ENCODE measurements at places on chromosomes 2 and 18.
A peak's percentile ranks its signal among the peaks of the same experiment; 100 is the strongest.

- DNase-seq, result peak; percentile 59
Observed at GRCh38 chr2:105545730-105546627, 147.1 kb upstream of the FHL2 start.

DNA sequence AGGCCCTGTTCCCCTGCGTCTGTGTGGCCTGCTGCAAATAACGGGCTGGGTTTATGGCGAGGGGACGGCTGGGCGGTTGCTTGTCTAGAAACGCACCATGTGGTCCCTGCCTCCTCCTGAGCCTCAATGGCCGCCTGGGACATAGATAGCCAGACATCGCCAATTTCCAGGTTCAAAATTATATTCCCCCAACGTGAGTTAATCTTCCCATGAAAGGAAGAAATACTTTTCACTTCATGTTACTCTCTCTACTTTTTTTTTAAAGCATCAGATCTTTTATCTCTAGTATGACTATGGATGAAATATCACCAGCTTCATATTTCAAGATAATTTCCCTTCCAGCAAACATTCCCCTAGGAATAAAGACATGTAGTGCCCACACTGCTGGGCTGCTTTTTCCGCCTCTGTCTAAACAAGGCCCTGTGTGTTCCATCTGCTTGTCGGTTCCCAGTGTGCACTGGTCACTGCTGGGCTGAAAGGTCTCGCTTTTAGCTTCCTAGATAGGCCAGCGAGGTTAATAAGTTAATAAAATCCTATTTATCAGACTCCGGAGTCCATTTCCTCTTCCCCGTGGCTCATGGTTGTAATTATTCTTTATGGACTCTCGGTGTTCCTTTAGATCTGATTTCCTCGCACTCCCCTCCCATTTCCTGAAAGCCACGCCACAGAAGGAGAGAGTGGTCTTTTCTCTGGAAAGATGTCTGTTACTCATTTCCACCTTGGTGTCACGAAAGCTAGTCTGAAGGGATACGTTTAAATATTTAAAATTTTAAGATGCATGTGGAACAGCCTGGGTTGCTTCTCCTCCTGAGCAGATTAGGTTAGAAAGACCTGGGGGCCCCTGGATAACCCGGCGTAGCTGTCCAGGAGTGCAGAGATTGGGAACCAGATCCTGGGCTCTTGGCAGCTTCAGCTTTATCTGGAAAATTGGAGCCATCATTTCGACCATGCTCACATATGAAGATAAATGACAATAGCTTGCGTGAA is 196.6 kb upstream of the COPS8 start:
- no peak for DNase-seq

- no peak for DNase-seq
Observed at GRCh38 chr2:142581491-142581890, 296.0 kb upstream of the KYNU start.

DNA sequence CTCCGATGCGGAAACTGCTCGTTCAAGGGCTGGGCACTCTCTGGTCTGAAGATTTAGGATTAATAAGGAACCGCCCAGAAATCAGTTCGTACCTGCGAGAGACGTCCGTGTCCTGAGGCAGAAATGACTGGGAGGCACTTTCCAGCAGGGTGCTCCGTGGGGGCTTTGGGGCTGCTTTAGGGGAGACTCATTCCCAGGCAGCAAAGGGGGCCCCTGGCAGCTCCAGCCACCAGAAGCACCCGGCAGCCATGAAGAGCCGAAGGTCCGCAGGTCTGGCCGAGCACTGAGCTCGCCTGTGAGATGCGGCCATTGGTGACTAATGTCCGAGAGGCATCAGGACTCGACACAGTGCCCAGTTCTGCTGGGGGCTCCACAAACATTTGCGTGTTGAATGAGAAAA is 20.9 kb downstream of the KCNG2 start:
- no peak for DNase-seq

DNA sequence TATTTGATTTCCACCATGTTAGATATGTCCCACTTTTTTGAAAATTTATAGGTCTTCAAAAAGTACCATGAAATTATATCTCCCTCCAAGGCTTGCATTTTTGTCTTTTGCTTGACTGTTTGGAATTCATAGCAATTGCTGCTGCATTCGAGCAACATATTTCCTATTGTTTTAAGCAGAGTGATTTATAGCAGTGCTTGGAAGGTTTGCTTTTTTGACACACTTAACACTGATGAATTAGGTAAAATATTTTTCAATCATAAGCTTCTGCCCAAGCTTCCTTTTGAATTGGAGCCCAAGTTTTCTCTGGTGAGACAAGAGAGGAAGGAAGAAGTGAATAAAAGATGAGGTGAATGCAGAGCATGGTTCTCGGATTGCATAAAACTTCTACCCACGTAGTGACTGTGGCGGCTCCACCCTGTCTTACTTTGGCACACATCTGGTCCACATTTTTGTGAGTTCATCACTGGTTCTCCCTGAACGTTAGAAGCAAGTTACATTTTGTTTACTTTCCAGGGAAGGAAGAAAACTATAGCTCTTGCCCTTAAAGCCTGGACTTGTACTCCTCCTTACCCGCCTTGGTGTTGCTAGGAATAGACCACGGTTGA is 667.0 kb downstream of the TSN start:
- DNase-seq, result no peak

- no peak for DNase-seq
Observed at GRCh38 chr2:112893752-112894151, 17.2 kb upstream of the IL37 start.

- no peak for DNase-seq
Observed at GRCh38 chr2:224319750-224320149, 82.2 kb downstream of the FAM124B start.

DNA sequence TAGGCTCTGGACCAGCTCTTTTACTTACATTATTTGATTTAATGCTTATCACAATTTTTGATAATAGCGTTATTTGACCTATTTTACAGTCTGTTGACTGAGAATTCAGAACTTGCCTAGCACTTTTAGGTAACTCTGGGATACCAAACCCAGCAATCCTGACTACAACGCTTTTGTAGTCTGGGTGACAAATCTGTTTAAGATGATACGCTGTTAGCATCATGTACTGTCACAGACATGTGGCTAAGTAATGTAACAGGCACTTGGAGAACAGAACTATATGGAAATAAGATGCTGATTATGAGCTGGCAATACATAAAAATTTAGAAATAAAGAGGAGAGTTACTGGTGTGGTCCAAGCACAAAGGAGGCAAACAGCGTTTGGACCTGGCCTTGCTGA is 130.6 kb downstream of the RBMS1 start:
- no peak for DNase-seq

DNA sequence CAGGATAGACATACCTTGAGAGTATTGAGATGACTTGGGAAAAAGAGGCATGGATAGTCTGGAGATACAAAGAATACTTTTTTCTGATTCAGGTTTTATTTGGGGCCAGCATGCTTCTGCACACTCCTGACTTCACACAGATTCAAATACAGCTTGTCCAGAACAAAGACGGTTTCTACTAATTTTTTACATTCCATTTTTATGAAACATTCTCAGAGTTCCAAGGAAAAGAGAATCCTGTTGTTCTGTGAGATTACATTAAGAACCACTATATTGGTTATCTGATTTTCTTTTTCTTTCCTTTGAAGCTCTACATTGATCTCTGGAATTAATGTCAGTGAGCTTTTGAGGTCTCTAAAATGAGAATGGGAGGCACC is 41.0 kb downstream of the PTPRM start:
- no peak for DNase-seq

DNA sequence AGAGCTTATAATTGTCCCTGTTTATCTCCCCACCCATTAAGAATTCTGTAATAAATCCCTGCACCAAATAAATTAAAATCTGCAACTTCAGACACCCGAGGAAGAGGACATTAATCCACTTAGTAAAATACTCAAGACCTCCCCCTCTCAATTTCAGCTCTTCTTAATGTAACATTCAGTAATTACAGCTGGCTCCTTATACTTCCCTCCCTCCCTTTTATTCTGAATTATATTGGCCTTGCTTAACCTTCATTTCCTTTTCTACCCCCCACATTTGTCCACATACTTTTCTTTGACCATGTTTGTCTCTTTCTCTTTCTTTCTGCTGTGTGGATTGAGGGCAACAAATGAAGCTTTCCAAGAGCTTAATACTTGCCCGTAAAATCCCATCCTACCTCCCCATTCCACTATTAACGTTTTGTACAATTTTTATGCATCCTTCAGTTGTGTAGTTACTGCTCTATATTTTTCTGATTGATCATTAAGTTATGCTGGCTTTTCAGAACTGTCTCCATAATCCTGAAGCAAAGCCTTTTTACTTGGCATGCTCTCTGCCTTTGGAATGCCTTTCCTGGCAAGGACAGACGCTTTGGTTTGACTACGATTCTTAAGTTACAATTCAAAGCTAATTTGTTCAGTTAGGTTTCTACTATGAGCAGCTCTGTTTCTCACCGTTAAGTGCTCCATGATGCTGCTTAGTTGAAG is 580.1 kb downstream of the ZEB2 start:
- peak; percentile 12 for DNase-seq

DNA sequence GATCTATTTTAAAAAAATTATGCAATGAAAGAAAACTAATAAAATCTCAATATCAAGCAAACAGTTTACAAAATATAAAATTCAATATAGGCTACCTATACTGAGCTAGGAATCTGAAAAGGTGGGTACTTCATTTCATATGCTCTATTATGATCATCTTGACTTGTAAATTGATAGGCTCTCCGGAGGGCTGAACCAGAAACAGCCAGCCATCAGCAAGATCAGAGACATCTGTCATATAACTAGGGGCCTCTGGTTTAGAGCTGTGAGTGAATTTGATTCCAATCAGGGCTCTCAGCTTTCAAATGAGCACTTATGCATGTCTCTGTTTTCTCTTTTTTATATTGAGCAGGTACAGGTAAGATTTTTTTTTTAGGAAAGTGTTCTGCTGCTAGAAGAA is 114.2 kb downstream of the SPHKAP start:
- peak; percentile 82 for DNase-seq

DNA sequence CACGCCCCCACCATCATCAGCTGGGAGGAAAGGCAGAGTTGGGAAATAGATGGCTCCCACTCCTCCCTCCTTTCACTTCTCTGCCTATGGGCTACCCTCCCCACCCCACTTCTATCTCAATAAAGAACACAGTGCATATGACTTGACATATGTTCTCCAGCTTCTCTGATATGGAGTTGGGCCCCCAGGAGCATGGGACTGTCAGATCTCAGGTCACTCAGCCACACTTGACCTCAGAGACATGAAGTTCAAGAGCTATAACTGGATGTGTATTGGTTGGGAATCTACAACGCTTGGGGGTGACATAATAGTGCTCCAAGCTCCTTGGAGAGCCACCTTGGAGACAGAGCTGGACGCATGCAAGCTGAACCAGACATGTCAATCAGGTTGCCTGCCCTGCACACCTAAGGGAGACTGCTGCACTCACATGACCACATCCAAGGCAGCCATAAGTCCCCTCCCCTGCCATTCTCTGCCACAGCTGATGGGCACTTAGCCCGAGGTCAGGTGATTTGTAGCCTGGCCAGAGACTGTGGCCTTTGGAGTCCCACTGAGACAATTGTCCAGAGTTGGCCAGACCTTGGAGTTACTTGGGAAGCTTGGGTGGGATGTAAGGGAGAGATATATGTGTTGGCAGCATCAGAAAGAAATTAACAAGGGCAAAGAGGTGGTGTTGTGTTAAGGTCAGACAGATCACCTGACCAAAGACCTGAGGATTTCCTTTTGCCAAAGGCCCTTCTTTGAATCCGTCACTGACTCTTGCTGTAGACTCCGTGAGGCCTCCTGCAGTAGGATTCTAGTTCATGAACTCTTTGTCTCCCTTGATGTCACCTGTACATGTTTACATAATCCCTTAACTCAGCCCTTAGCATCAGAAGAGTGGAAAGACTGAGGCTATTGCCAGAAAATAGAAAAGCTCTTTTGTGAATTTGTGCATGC is 3.7 kb downstream of the INHA start:
- DNase-seq, result no peak

- DNase-seq, result no peak
Observed at GRCh38 chr2:53751728-53752127, 15.9 kb upstream of the CHAC2 start.

- peak; percentile 58 for DNase-seq
Observed at GRCh38 chr2:109318150-109318948, 189.3 kb downstream of the SH3RF3 start.

- DNase-seq, result no peak
Observed at GRCh38 chr2:15736396-15737180, 144.9 kb downstream of the DDX1 start.

- no peak for DNase-seq
Observed at GRCh38 chr18:36331521-36331971, 34.0 kb downstream of the FHOD3 start.

DNA sequence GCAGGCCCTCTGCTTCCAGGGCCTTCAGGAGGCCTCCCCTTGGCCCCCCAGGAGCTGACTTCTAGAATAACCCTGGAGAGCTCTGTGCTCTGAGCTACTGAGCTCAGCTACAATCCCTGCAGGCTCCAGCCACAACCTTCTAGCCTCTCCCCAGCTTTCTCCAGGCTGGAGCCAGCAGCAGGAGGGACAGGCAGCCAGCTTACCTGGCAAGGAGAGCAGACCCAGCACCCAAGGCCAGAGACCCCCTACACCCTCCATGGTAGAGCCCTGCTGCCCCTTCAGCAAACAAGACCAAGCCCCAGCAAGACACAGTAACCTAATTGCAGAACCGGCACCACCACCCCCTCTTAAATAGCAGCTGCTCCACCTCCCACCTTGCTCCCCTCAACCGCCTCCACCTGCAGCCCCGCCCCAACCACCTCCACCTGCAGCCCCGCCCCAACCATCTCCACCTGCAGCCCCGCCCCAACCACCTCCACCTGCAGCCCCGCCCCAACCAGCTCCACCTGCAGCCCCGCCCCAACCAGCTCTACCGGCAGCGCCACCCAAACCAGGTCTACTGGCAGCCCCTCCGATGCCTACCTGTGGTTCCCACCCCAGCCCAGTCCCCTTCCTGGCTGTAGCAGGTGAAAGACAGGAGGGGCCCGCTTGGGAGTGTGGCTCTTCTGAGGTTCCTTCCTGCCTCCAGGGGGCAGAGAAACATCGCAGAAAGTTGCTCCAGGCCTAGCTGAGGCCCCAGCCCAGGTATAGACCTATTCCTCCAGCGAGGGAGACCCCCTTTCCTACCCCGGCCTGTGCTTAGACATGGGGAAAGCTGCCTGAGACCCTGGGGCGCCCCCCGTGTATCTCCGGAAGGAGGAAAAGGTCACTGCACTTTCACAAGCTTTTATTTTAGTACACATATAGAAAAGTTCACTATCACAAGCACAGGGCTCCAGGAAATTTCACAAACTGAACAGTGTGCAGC is at the start of gene ASTL:
Gene ASTL (minus strand): TSS at position 324 of the 967 bp plus-strand sequence. CDS start 66 bp downstream, at position 258.
- peak; percentile 12 for DNase-seq

- no peak for DNase-seq
Observed at GRCh38 chr2:80926168-80926567, 621.6 kb upstream of the LRRTM1 start.

- DNase-seq, result peak; percentile 31
Observed at GRCh38 chr2:181438261-181438660, 18.9 kb upstream of the ITGA4 start.

DNA sequence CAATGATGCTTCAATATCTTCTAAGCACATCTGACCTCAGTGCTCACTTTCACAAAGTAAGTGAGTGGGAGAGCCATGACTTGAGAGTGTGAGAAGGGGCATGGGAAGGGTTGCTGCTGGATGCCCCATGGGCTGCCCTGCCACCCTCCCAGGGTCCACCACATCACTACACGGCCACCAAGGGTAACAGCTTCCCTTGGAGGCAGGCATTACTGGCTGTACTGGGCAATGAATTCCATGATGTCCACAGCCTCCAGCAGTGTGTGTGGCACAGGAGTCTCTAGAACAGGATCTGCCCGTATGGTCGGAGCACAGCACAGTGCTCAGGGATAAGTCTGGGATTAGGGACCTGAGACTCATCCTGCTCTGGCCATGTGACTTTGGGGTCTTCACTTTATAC is 481.0 kb upstream of the MYT1L start:
- no peak for DNase-seq

GRCh38 chr18:23872701-23873550 is 141.6 kb upstream of the TTC39C start:
- DNase-seq, result peak; percentile 8

GRCh38 chr2:28119631-28120030 is 229.1 kb downstream of the BABAM2 start:
- no peak for DNase-seq

Measured in NCI-H524 (cell line).